ENCODE measurements at places on chromosomes 2 and 18. TPM values are rescaled to one million over a fixed set of nuclear protein-coding genes. Genes with fewer than 3 reads are reported as not detected.

Gene CHPF
- 18.4 TPM for total RNA-seq

- DNase-seq, result no peak
- no peaks in the 10 kb centered on the region for H3K36me3 ChIP-seq
- H3K27ac ChIP-seq, result no peak overlapping the region
Observed at GRCh38 chr18:75179819-75180600, 28.9 kb downstream of the PTGR3 start.

- H3K27me3 ChIP-seq, result no peaks in the 10 kb centered on the region
- H3K4me1 ChIP-seq, result no peaks in the 10 kb centered on the region
- no peak for DNase-seq
- no peak overlapping the region for H3K27ac ChIP-seq
Observed at GRCh38 chr2:65980531-65980930, 454.4 kb upstream of the MEIS1 start.

GRCh38 chr2:43221763-43222474 is 4.5 kb downstream of the ZFP36L2 start:
- peak overlapping the region; percentile 95 for H3K27ac ChIP-seq
- H3K36me3 ChIP-seq, result peaks cover 53% of the 10 kb centered on the region
- DNase-seq, result peak; percentile 87
- peak overlapping the region; percentile 80 for H3K4me3 ChIP-seq
- no peaks in the 10 kb centered on the region for H3K27me3 ChIP-seq
- peaks cover 44% of the 10 kb centered on the region for H3K4me1 ChIP-seq

Gene ONECUT2
- total RNA-seq, result not detected

Gene PLB1
- 0.50 TPM for total RNA-seq

- no peak overlapping the region for H3K4me3 ChIP-seq
- H3K27me3 ChIP-seq, result no peaks in the 10 kb centered on the region
- H3K36me3 ChIP-seq, result no peaks in the 10 kb centered on the region
- no peaks in the 10 kb centered on the region for H3K4me1 ChIP-seq
- DNase-seq, result no peak
Observed at GRCh38 chr18:34038086-34038485, 186.6 kb downstream of the NOL4 start.

- peaks cover 4% of the 10 kb centered on the region for H3K4me1 ChIP-seq
- no peak overlapping the region for H3K4me3 ChIP-seq
- no peaks in the 10 kb centered on the region for H3K27me3 ChIP-seq
- DNase-seq, result no peak
- H3K27ac ChIP-seq, result no peak overlapping the region
- H3K36me3 ChIP-seq, result no peaks in the 10 kb centered on the region
Observed at GRCh38 chr2:242004902-242005230, 135.3 kb downstream of the RTP5 start.

- H3K27ac ChIP-seq, result no peak overlapping the region
- no peaks in the 10 kb centered on the region for H3K36me3 ChIP-seq
- no peak overlapping the region for H3K4me3 ChIP-seq
- H3K27me3 ChIP-seq, result peaks cover 38% of the 10 kb centered on the region
- H3K4me1 ChIP-seq, result peaks cover 3% of the 10 kb centered on the region
Observed at GRCh38 chr2:219486380-219486959, 12.2 kb upstream of the GMPPA start.

GRCh38 chr2:127873707-127874303 is 12.0 kb downstream of the AMMECR1L start:
- no peak overlapping the region for H3K27ac ChIP-seq
- no peak for DNase-seq
- H3K36me3 ChIP-seq, result peaks cover 42% of the 10 kb centered on the region
- H3K4me3 ChIP-seq, result no peak overlapping the region
- H3K4me1 ChIP-seq, result peaks cover 32% of the 10 kb centered on the region

Gene NDC80
- 81.3 TPM for total RNA-seq
